ENCODE measurements at places on chromosomes 1 and 21.

- DNase-seq, result peak; percentile 49
Observed at GRCh38 chr1:97489834-97490233, 431.0 kb downstream of the DPYD start.

DNA sequence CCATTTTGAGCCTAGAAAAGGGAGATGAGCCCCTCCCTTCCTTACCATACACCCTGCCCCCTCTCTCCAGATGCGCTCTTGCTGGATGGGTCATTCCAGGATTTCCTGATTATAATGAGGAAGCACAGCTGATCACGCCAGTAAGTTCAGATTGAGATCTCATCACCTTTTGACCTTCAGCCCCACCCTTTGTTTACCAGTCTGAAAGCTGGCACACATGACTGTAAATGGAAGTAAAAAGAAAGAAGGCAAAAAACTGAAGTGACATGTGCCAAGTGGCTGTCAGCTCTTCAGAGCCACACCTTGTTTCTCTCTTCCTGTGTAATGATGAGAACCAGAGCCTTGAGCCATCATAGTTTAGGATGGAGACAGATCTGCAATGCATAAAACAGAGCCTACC lies 27.9 kb downstream of the S1PR1 start:
- DNase-seq, result no peak

DNA sequence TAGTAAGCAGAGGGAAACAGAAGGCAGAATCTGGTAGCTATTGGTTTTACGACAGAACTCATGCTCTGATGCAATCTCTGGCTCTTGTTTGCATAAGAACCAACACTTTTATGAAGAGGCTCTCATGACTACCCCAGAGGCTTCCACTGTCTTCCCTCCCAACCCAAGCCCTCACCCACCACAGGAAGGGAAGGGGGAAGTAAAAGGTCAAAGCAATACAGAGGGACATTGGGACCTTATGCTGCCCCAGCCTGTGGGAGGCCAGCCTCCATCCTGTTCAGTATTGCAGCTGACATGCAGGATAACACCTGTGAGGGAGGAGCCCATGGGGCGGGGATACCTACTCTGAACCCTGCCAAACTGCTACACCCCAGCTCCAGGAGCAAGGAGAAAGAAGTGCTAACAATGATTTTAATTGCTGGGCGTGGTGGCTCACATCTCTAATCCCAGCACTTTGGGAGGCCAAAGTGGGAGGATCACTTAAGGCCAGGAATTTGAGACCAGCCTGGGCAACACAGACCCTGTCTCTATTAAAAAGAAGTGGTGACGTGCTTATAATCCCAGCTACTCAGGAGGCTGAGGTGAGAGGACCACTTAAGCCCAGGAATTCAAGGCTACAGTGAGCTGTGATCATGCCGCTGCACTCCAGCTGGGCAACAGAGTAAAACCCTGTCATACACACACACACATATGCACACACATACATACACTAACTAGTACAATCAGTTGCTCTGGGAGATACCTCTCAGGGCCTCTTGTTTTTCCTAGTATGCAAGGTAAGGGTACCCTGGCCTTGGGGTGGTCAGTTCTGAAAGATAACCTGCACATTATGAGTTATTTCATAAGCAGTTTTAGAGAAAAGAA lies 9.5 kb downstream of the MR1 start:
- DNase-seq, result peak; percentile 49

GRCh38 chr21:17989780-17990179 lies 170.6 kb upstream of the C21orf91 start:
- DNase-seq, result no peak

- DNase-seq, result no peak
Observed at GRCh38 chr1:193769651-193770050, 583.2 kb upstream of the B3GALT2 start.

DNA sequence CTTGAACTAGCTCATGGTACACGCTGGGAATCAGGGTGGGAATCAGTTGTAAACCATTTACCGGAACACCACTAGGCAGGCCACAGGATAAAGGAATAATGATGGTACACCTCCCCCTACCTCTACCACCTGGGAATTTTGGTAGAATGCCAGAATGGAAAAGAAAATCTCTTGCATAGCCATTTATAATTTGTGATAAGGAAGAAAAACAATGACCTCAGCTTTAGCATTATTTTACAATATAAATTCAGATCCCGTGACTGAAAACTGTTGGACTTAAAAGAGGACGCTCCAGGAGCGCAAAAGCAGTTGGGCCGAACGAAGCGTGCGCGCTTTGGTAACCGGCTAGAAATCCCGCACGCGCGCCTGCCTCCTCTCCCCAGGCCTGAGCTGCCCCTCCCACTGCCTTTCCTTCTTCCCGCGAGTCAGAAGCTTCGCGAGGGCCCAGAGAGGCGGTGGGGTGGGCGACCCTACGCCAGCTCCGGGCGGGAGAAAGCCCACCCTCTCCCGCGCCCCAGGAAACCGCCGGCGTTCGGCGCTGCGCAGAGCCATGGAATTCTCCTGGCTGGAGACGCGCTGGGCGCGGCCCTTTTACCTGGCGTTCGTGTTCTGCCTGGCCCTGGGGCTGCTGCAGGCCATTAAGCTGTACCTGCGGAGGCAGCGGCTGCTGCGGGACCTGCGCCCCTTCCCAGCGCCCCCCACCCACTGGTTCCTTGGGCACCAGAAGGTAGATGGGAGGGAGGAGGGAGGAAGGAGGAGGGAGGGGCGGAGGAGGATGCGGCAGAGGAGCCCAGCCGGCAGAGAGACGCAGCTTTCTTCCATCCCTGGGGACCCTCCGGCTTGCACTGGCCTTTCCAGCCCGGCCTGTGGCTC lies at the start of gene CYP4X1:
TSS of gene CYP4X1 (plus strand) at position 402 of the 873 bp plus-strand sequence. CDS start at position 551, 149 bp downstream.
- no peak for DNase-seq

DNA sequence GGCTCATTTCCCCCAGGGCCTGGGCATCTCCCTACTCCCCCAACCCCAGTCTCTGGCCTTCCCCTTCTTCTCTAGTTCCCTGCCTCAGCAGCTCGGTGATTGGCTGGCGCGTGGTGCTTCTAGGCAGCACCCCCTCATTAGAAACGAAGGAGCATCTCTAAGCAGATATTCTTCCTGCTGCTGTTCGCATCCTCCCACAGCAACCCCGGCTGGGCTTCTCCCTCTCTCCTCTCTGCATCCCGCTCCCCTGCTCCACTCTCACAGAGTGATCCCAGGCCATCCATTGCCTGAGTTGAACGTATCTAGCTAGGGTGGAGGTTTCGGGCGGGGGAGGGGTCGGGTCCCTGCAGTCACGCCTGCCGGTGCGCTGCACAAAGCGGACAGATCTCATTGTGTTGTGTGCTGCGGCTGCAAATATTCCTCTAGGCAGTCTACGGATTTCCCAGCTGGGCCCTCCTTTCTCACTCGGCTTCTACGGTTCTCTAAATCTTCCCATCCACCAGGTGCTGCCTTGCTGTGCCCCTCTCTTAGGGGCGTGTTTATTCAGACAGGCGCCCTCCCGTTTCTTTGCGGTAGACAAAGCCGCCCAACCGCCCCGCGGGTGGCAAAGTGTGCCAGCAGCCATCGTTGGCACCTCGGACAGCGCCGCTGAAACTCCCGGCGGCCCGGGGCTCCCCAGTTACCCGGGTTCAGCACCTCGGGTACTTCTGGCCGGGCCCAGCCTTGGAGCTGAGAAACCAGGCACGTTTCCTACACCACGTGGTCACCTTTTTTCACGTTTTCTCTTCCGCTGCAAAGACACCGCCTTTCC lies 2.2 kb downstream of the CACNA1E start:
- DNase-seq, result no peak

DNA sequence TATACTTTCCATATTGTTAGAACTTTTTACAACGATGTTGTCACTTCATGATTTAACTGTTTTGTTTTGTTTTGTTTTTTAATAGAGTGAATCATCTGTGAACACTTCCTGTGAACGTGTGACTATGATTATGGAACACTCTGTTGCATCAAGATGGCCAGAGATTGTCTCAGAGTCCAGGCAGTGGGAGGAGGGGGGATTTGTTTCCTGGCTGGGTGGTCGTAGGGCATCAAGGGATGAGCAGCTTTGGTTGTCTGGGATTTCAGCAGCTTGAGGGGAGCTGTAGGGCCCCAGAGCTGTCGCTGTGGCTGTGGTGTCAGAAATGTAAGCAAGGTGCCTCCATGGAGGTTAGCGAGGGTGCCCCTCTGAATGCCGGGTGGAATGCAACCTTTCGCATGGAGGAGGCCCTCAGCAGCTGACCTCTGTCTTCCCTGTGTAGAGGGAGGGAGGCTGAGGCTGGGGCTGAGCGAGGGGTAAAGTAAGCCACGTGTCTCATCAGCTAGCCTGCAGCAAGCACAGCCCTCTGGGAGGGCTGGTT lies 21.4 kb downstream of the NEK2 start:
- DNase-seq, result peak; percentile 58

DNA sequence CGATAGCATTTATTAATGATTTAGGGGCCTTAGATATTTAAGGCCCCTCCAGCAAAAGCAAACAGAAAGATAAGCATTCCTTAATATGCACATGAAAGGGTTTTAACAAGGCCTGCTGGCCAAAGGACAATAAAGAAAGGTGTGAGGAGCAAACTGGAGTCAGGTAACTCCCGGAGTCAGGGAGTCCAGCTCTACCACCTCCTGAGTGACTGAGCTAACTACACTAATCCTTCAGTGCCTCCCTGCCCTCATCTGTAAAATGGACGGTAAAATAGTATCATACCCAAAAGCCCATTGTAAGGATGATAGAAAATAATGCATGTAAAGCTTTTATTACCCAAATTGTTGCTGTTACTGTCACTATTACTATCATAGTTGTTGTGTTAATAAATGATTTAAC lies 161.7 kb downstream of the SIPA1L2 start:
- no peak for DNase-seq

GRCh38 chr1:102466487-102466886 lies 469.8 kb upstream of the OLFM3 start:
- no peak for DNase-seq

DNA sequence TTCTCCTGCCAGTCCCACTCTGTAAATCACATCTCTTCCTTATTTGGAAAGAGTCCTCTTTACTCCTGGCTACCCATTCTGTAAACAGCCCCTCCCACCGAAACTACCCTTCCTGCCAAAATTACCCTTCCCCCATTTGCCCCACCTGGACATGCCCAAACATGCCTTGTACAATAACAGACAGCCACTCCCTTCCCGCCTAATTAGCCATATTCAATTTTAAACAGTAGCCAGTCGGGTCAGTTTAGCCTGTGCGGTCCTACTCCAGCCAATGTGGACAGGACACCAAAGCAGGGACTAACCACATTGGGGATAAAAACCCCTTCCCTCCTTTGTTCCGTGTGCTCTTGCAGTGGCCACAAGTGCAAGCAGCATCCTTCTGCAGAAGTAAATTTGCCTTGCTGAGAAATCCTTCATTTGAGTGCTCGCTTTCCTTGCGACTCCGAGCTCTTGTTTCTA lies 56.3 kb upstream of the MAP10 start:
- no peak for DNase-seq

GRCh38 chr1:237186675-237187074 lies 144.7 kb downstream of the RYR2 start:
- no peak for DNase-seq

DNA sequence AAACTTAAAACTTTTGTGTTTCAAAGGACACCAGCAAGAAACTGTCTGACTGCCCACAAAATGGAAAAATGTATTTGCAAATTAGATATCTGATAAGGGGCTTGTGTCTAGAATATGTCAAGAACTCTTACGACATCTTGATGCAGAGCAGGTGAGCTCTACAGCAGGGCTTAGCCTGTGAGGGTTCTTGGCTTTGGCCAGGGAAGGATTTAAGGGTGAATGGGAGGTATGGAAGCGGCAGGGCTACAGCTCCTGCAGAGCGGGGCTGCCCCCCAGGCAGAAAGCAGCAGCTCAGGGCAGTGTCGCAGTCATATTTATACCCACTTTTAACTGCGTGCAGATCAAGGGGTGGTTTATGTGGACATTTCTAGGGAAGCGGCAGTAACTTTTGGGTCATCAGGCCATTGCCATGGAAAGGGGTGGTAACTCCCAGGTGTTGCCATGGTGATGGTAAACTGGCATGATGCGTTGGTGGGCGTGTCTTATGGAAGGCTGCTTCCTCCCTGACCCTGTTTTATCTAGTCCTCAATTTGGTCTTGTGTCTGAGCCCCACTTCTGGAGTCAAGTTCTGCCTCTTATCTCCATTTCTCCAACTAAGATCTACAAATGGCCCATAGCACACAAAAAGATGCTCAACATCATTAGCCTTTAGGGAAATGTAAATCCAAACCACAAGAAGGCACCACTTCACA lies 23.2 kb downstream of the MORN1 start:
- no peak for DNase-seq

DNA sequence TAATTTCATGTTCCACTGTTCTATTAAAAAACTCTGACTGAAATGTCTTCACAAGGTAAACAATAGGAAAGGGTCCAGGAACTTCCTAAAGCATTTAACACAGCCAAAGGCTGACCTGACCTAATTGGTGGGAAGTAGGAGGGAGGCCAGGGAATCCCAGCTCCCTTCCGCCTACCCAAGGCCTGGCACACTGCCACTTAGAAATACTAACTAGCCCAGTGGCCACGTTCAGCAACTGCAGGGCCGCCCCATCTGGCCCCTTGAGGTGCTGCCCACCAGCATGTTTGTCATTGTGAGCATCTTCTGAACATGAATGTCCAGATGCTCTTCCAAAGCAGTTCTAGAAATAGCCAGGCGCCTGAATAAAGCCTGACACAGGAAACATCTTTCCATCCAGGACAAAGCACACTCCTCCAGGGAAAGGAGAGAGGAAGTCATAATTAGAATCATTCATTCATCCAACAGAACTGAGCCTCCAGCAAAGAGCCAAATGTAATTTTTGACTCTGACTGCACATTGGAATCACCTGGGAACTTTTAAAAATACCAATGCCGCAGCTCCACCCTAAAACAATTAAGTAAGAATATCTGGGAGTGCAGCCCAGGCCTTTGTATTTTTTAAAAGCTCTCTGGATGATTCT lies 44.6 kb upstream of the BCL9 start:
- DNase-seq, result peak; percentile 25

DNA sequence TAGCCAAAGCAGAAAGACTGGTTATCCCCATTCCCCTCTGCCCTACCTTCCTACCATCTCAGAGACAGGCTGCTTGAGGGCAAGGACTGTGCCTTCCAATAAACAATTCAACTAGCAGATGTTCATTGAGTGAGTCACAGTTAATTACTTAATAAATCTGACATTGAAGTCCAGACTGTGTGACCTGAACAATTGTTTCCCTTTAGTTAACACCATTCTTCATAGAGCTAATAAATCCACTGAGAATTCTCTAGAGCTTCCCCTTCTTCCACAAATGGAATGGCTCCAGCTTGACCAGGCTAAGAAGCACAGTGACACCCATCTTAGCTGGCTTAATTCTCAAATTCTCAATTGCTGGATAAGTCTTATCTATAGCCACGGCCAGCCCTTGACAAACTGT lies 61.9 kb upstream of the GJA5 start:
- DNase-seq, result peak; percentile 47

DNA sequence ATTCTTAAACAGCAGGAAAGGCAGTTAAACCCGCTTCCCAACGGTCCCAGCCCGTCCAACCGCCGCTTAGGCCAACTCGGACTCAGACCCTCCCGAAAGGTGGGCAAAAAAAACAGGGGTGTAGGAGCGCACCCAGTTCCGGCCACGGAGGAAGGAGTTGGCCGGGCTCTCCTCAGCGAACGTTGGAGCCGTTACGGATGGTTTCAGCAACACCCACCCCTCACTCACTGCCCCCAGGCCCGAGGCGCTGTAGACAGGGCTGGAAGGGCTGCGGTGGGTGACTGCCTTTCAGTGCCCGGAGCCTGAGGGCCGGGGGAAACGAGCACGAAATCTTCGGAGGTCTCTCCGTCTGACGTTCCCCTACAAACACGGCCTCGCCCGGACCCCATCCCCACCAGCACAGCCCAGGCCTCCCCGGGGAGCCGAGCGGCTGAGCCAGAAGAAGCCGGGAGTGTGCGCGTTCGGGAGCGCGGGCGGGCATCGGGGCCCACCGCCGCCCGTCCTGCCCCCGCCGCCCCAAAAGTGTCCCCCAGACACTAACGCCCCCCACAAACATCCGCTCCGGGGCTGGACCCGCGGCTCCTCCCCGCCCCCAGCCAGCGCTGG lies 1.3 kb downstream of the KDM5B start:
- DNase-seq, result no peak

All from AG10803 (cell line).